Stimulated activated CD4-positive, alpha-beta T cell treated with anti-CD3 and anti-CD28 coated beads, Interleukin-15, amount 100 ng/mL, for 48 hours (primary cell): ENCODE measurements at places on chromosomes 7 and 10.

GRCh38 chr10:98270073-98270740, 2.2 kb upstream of the LOXL4 start:
- no peak for DNase-seq

DNA sequence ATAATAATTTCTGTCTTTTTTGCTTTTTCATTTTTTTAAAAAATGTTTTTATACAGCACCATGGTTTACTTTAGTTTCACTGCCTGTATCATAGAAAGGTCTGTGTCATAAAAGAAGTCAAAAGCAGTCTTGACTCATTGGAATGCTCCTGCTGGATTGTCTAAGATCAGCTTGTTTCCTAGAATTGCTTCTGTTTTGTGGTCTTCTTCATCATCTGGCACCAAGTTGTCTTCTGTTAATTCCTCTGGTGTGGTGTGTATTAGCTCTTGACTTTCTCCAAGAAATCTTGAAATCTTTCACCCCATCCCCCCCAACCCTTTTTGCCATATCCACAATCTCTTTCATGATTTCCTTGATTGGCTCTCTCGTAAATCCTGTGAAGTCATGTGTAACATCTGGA, 250.3 kb upstream of the CXCL12 start:
- no peak for DNase-seq

DNA sequence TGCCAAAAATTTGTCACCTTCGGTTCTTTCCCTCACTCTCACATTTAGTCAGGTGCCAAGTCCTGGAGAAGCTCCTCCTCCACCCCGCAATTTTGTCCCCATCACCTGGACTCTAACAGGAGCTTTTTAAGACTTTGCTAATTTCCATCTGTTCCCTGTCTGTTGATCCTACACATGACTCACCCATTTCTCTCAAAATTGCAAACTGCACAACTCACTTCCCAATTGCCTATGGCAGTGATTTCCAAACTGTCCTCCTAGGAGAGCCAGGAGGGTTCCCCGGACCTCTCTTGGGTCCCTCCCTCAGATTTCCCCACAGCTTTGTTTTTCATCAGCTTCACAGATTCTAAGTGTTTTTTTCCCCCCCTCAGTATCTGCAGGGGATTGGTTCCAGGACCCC, 120.3 kb downstream of the WNT2 start:
- no peak for DNase-seq

GRCh38 chr7:24502135-24502488, 71.1 kb upstream of the PALS2 start:
- DNase-seq, result no peak

DNA sequence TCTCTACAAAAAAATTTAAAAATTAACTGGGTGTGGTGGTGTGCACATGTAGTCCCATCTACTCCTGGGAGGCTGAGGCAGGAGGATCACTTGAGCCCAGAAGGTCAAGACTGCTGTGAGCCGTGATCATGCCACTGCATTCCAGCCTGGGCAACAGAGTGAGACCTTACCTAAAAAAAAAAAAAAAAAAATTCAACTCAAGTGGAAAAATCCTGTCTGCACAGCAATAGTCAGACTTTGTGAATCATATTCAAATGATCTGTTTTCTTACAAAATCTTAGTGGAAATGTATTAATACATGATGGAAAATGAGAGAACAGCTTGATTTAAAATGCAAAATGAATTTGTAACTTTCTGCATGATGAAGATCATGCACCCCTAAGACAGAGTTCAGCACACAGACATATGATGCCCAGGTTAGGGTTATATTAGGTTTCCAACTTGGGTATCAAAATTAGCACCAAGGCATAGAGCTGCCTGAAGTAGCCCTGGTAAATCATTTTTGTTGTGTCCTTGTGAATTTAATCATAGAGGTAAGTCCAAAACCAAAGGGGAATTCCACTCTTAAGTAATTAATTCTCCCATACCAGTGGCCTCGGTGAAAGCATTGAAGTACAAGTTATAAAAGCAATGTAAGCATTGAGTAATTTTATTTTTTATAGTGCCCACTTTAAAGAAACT, 93.8 kb downstream of the ADD3 start:
- no peak for DNase-seq

DNA sequence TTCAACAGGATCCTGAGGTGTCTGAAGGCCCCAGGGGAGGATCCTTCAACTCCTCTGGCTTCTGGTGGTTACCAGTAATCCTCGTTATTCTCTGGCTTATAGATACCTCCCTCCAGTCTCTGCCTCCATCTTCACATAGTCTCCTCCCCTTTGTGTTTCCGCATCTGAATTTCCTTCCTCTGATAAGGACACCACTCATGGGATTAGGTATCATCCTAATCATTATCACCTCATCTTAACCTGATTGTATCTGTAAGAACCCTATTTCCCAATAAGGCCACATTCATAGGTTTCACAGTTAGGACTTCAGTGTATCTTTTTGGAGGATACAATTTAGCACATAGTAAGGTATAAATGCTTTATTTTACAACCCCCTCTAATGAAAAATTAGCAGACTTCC, 1189.2 kb downstream of the CNTNAP2 start:
- no peak for DNase-seq

DNA sequence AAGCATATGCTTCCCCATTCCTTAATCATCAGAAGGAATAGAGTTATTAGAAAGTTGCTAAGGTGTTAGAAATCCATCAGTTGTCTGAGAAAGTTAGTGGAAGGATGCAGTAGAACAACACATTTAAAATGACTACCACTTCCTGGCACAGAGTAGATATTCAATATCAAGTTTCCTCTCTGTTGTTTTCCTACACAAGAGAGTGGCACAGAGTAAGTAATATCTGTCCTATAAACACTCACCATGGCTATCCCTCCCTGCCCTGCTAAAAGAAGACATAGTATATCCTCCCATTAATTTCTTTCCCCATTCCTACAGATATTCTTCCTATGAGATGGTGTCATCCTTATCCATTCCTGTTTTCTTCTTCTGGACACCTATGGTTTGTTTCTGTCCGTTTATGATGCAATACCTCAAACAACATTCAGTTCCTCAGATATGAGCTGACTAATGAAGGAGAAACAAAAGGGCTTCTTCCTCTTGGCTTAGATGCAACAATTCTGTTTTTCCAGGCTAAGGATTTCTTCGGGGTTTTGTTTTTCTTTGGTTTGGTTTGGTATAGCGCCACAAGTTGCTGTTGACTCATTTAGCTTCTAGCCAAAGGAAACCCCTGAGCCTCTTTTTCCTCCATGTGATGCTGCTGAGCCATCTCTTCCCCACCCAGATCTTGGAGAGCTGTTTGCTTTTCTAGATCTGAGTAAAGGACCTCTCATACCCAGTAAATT, 32.9 kb upstream of the BPGM start:
- peak; percentile 5 for DNase-seq
